ENCODE measurements at places on chromosomes 2 and 18.

DNA sequence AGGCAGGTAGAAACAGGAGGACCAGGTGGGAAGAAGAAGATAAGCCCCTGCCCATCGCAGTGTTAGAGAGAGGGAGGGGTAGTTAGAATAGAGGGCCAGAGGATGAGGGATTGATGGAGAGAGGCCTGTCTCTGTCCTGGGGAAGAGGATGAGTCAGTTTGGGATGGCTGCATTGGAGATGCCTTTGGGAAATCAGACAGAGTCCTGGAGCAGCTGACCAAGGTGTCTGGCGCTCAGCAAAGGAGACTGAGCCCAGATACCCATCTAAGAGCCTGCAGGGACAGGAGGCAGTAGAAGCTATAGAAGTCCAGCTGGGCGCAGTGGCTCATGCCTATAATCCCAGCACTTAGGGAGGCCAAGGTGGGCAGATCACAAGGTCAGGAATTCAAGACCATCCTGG is 177.8 kb upstream of the HAAO start:
- peak; percentile 44 for DNase-seq

DNA sequence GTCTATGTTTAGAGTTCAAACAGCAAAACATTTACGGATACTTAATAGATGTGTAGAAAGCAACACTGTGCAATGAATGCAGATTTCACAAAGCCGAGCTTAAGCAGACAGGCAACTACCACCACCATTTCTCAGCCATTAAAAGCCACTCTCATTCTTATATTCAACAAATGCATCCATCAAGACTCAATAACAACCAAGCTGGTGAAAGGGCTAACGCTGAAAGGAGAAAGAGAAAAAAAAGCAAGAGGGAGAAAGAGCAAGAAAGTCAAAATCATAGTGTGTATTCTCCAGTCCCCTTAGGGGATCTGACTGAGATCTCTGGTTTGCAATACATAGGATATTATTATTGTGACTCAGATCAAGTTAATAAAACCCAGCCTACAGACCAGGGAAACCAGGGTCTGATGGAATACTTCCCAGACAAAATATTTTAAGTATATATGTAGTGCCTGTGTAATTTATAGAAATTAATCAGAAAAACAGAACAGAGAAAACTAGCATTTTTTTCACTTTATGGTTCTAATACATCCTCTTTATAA is 14.1 kb downstream of the SATB2 start:
- no peak for DNase-seq

GRCh38 chr2:219656526-219656925 is 29.1 kb downstream of the SLC4A3 start:
- no peak for DNase-seq

- no peak for DNase-seq
These were observed 23.7 kb downstream of the RTP5 start for GRCh38 chr2:241893265-241893664.

DNA sequence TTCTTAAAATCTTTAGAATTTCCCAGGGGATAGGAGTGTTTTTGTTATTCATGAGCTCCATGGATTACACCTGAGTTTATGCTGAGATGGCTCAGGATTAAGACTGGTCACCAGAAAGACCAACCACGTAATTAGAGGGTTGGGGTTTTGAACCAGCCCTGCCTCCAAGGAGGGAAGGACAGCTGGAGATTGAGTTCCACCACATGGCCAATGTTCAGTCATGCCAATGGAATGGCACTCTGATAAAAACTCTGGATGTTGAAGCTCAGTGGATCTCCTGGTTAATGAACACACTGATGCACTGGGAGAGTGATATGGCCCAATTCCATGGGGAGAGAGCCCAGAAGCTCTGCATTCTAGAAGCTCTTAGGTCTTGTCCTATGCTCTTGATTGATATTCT is 38.7 kb upstream of the PTPN4 start:
- no peak for DNase-seq

DNA sequence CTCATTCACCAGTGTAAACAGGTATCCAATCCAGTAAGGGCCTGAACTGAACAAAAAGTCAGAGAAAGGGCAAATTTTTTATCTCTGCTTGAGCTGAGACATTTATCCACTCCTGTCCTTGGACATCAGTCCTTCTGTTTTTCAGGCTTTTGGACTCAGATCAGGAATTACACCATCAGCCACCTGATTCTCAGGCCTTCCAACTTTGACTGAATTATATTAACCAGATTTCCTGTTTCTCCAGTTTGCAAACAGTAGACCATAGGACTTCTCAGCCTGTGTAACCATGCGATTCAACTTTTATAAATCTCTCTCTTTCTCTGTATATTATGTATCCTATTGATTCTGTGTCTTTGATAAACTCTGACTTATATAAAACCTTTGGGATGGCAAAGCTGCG is 289.3 kb upstream of the CDH2 start:
- no peak for DNase-seq

- DNase-seq: peak; percentile 85
These were observed 678.3 kb upstream of the ID2 start for GRCh38 chr2:8003462-8004075.

DNA sequence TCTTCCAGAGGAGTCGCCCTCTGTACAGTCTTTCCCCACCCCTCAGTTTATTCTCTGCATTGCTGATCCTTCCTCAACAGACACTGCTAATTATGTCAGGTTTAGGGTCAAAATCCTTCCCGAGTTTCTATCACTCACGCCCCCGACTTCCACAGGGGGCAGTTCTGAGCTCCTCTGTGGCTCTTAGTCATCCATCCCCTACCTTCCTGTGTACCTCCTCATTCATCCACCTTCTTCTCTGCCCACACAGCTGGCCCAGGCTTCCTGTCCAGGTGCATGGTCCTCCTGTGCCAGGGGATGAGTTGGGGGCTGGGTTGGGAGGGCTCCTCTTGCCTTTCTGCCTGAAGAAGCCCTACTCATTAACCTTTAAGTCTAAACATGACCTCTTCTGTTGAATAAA is 202.9 kb downstream of the ARL4C start:
- no peak for DNase-seq

GRCh38 chr2:176083796-176084261 is at the start of gene EVX2:
TSS of gene EVX2 (minus strand) at chr2:176083962. CDS start at chr2:176083776, 186 bp downstream.
- DNase-seq: no peak

DNA sequence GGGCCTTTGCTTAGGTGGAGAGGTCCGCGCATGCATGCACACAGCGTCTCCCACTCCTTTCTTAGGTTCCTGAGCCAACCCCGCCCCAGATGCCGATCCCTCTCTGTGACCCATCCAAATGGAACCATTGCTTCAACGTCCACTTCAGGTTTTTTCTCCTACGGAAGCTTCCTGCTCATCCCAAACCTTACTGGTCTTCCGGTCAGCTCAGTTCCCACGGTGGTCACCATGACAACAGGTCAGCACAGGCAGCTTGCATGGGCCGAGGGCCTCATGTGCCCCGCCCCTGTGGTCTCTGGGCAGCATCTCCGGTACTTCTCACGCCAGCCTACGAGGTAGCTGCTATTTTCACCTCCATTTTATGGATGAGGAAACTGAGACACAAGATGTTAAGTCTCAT is 163.7 kb downstream of the SOCS6 start:
- no peak for DNase-seq

DNA sequence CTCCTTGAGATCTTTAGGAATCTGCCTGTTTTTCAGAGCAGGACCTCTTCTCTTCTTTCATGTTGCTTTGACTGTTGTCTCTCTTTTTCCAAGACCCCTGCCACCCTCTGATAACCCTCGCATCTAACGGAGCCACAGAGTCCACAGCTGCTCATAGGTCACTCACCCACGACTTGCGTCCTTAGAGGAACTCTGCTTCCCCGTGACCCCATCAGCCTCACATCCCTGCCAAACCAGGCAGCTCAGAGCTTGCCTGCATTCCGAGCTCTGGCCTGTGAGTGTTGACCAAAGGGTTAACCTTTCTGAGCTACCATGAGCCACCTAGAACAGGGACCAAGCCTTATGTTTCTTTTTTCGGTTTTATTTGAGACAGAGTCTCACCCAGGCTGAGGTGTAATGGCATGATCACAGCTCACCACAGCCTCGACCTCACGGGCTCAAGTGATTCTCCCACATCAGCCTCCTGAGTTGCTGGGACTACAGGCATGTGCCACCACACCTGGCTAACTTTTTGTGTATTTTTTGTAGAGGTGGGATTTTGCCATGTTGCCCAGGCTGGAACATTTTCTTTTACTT is 36.4 kb downstream of the CABLES1 start:
- DNase-seq: no peak

- DNase-seq: no peak
These were observed 106.8 kb upstream of the GALNT5 start for GRCh38 chr2:157150747-157151146.

DNA sequence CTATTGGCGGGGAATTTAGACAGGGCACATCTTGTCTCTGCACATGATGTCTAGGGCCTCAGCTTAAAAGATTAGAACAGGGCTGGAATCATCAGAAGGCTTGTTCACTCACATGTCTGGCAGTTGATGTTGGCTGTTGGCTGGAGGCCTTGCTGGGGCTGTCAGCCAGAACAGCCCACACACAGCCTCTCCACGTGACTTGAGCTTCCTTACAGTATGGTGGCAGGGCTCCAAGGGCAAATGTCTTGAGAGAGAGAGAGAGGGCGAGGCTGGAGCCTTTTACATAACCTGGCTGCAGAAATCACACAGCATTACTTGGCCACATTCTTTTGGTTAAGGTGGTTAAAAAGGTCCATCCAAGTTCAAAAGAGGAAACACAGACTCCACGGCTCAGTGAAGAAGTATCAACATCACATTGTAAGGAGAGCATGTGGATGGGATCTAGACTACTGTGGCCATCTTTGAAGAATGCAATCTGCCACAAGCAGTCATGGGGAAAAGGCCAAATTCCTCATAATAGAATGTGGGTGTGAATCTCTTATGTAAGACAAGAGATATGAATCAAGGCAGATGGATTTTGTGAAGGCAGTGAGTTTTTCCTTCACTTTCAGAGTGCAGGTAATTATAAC is 30.4 kb downstream of the SRSF7 start:
- peak; percentile 27 for DNase-seq

DNA sequence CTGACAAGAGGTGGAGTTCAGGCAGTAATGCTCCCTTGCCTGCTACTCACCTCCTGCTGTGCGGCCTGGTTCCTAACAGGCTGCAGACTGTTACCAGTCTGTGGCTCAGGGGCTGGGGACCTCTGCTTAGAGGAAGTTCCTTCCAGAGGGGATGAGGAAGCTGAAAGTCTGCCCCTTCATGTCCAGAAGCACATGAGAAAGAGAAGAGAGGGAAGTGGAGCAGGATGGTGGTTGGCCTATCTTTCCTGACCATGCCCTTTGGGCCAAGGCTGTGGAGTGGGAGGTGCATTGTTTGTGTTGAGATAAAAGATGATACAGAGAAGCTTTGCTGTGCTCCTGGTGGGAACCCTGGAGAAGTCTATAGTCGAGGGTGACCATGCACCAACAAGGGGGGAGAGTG is 112.5 kb downstream of the LPIN1 start:
- DNase-seq: no peak

GRCh38 chr2:120265006-120265405 is 12.4 kb downstream of the RALB start:
- DNase-seq: no peak

GRCh38 chr18:23121133-23121532 is 14.2 kb upstream of the CABLES1 start:
- no peak for DNase-seq

DNA sequence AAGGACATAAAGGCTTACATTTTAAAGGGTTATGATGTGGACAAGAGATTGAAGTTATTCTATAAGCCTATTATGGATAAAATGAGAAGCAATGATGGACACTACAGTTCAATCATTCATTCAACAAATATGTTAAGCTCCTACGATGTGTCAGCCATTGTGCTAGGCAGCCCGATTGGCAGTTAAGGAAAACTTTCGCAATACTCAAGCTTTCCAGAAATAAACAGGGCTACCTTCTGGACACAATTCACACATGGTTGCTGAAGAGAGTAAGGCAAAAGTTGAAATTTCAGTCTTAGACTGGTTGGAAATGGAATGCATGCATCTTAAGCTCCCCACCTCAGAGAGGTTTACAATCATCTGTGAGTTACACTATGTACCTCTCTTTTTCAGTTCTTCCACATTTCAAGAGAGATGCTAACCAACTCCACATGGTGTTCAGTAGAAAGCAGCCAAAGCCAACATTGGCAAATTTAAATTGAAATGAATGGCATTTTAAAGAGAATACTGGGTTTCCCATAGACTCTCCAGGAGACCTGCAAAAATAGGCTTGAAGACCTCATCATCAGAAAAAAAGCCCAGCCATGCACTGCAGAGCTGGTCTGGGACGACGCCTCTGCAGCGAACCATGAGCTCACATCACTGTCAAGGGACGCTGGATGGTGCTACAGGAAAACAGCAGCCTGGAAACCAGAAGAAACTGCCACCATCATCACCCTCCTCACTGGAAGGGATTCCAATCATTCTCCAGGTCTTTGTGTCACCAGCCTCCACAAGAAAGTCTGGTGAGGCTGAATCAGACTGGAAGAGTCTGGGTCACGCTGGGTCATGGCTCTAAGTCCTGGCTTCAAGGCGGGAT is 276.3 kb downstream of the AFF3 start:
- no peak for DNase-seq

- DNase-seq: no peak
These were observed 67.6 kb downstream of the FEZ2 start for GRCh38 chr2:36530178-36530982.

DNA sequence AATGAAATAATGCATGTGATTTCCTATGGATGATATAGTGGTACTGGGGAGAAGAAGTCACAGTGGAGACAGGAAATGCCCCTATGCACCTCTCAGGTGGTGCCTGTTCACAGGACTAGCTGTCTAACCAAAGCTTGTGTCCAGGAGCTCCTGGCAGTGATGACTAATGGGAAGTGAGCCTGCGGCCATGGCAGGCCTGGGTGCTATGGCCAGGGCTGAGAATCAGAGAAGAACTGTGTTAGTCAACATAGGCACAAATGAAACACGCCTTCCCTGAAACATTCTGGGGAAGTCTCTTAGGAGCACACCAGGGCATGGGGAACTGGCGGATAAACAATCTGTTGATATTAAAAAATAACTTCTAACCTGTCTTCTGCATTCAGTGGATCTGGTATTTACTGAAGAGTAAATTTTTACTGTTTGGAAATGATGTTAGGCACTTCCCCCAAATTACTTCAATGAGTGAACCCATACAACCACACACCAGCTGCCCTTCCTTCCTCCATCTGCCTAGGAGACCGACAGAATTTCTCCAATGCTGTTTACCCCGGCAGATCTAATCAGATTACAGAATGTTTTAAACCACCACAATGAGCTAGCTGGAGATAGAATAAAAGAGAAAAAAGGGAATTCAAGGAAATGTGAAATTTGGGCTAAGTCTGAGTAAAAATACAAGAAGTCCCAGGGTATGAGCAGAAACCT is 67.4 kb downstream of the MEP1B start:
- no peak for DNase-seq

GRCh38 chr2:166449439-166449838 is 44.6 kb downstream of the SCN7A start:
- no peak for DNase-seq
